ENCODE measurements at places on chromosomes 11 and 22. TPM values are rescaled to one million over a fixed set of nuclear protein-coding genes. Genes with fewer than 3 reads are reported as not detected.

The SLC25A17 gene
- 48.8 TPM for polyA plus RNA-seq

The ADM2 gene
- polyA plus RNA-seq: 4.8 TPM

The FOLH1 gene
- polyA plus RNA-seq: 21.4 TPM

The CPT1B gene
- 15.9 TPM for polyA plus RNA-seq

The GNAZ gene
- polyA plus RNA-seq: 4.7 TPM

The OR51I1 gene
- not detected for polyA plus RNA-seq

The LIF gene
- 1.6 TPM for polyA plus RNA-seq

The KRTAP5-8 gene
- 1.3 TPM for polyA plus RNA-seq

The ALDH3B1 gene
- polyA plus RNA-seq: 2.4 TPM

The PGA5 gene
- 0.37 TPM for polyA plus RNA-seq

The NCF4 gene
- 2.0 TPM for polyA plus RNA-seq

The RFPL2 gene
- polyA plus RNA-seq: 0.73 TPM

The P2RY2 gene
- 0.58 TPM for polyA plus RNA-seq

The IGSF22 gene
- polyA plus RNA-seq: 1.9 TPM

The GLB1L2 gene
- polyA plus RNA-seq: 24.7 TPM

The FXYD6 gene
- 114 TPM for polyA plus RNA-seq

GRCh38 chr11:84398017-84398626 is 1112.0 kb upstream of the CCDC90B start:
- DNase-seq: no peak

- no peak for DNase-seq
Measured at GRCh38 chr11:83054904-83055380, 16.8 kb downstream of the RAB30 start.

DNA sequence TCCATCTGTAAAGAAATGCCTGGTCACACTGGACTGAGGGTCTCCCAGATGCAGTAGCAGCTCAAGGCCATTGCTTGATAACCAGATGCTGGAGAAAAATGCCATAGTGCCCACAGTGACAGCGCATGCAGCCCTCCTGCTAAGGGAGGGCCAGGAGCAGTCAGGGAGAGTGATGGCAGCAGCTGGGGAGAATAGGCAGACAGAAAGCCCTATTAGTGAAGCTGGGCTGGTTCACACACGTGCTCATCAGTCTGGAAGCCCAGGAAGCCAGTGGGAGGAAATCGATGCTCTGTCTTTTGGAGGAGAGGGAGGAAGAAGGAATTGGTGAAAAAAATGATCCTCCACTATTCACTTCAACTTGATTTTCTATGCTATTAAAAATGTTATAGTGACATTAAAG is 82.9 kb downstream of the OSBP2 start:
- DNase-seq: no peak

DNA sequence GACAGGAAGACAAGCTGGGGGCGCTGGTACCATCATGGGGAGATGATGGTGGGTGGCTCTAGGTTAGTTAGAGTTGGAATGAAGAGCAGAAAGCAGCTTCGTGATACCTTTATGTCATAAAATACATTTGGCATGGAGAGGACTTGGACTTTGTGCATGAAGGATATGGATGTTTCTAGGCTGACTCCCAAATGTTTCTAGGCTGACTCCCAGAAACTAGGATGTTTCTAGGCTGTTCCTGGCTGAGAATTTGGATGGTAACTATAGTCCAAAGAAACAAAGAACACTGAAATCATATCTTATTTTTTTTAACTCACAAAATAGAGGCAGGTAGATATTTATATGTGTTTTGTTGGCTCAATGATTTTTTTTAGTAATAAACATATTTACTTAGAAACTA is 89.4 kb upstream of the VPREB1 start:
- DNase-seq: no peak

GRCh38 chr11:116773203-116774097 is 663 bp upstream of the BUD13 start:
- no peak for DNase-seq

DNA sequence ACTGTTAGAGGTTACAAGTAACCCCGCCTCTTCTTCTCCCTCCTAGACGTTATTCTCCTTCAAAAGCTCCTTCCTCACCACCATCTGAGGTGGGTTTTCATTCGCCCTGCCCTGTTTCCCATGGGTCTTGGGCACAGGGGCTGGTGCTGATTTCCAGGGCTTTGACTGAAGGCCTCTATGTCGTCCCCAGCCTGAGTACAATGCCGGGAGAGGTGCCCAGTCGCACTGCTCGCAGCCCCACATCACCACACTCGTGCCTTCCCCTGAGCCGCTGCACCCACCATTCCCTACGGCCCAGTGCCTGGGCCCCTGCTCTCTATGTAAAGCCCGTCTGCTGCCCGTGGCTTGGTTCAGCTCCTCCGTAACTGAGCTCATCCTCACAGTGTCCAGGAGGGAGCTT is 169.8 kb downstream of the DSCAML1 start:
- DNase-seq: no peak

DNA sequence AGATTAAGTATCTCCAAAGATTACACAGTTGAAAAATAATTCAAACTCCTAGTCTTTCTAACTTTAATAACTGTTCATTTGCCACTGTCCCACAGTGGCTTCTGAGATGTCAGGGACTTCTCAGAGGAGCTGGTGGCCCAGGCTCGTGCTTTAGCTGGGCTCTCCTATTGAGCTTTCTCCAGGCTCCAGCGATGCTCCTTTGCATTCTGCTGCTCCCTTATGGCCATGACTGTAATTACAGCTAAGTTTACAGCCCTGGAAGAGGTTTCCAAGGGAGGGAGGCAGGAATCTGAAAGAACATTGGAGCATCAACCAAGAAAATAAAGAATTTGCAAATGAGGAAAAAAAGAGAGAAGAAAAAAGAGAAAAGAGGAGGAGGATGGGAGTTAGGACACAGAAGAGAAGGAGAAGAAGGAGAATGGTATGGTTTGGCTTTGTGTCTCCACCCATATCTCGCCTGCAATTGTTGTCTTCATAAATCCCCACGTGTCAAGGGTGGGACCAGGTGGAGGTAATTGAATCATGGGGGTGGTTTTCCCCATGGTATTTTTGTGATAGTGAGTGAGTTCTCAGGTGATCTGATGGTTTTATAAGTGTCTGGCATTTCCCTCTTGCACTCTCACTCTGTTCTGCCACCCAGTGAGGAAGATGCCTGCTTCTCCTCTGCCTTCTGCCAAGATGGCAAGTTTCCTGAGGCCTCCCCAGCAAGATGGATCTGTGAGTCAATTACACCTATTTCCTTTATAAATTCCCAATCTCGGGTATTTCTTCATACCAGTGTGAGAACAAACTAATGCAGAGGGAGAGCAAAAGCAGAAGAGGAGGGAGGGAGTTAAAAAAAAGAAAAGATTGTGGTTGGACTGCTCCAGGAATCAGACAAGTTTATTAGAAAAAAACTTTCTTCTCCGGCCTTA is 857.0 kb downstream of the KCNA4 start:
- peak; percentile 42 for DNase-seq

DNA sequence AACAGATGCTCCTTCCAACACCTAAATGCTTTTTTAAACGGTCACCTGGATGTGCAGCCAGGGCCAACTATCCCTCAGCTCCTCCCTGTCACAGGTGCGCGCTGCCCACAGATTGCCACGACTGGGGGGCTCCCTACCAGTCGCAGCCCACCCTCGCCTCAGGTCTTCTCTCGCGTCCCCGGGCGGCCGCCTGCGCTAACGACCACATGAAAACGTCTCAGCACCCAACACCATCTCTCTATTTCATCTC is 469 bp downstream of the ZBED5 start:
- DNase-seq: no peak

GRCh38 chr11:83687787-83688186 is 401.6 kb upstream of the CCDC90B start:
- no peak for DNase-seq

GRCh38 chr22:28328756-28329155 is 350.9 kb downstream of the TTC28 start:
- no peak for DNase-seq

DNA sequence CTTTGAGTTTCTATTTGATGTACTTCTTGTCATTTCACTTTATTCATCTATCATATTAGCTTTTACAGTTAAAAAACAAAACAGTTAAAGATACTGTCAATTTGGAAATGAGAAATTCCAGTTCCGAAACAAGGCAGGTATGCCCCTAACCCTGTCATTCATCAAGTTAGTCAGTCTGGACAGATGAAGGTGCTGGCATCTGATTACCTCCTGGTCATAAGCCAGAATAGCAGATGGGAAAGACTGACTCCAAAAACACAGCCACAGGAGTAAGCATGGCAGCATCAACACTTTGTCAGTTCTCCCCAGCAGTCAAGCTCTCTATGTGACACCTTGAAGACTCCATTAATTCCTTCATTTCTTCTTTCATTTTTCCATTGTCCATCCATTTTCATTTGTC is 4.3 kb downstream of the LRRC51 start:
- no peak for DNase-seq

GRCh38 chr11:61367406-61367805 is 5.2 kb downstream of the TMEM138 start:
- DNase-seq: no peak

- DNase-seq: no peak
Measured at GRCh38 chr11:15927196-15927863, 429.0 kb downstream of the SOX6 start.

- no peak for DNase-seq
Measured at GRCh38 chr22:40716116-40716515, 36.8 kb downstream of the MCHR1 start.

DNA sequence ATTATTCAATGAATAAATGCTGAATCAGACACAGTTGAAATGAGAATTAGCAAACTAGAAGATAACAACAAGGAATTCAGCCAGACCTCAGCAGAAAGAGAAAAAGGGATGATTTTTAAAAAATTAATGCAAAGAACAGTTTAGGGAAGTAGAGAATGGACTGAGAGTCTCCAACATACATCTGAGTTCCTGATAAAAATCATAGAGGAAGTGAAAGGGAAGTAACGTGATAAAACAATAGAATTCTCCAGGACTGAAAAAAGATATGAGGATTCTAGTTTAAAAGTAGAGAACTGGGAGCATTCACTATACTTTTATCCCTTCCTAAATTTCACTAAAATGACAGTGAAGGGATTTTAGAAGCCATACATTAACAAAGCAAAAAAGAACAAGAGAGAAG is 592.0 kb downstream of the SOX6 start:
- no peak for DNase-seq

DNA sequence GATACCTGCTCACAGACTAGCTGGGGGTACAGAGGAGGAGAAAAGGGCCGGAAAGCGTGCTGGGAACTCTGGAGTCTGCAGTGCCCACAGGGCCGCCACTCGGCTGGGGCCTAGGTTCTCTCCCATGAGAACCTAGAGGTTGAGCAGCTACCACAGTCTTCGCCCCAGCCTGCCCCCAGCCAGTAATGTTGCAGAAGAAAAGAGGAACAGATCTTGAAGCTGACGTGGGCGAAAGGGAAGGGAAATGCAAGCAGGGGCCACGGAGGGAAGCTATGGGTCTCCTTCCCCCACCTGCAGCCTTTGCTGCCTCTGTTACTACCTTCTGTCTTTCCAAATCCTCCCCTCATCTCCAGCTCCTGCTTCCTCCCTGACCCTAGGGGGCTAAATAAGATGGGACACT is 28.8 kb upstream of the P2RY2 start:
- DNase-seq: no peak

GRCh38 chr11:66146074-66146473 is 76.0 kb downstream of the PACS1 start:
- no peak for DNase-seq

DNA sequence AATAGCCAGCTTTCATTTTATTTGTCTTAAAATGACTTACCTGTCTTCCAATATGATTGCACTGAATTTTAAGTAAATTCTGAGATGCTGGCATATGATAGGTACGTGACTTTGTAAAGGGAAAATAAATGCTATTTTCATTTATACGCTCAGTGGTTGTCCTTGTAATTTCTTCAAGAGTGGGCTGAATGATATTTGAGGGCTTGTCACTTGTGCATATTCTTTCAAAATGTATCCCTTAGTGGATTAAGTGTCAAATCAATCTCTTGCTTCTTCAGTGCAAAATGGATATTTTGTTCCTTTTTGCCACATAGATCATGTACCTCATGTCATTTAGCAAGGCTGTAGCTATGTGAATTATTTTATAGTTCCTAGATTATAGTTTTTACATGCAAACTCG is 56.9 kb downstream of the GAS2 start:
- DNase-seq: no peak

GRCh38 chr11:129999407-129999806 is 3.2 kb downstream of the PRDM10 start:
- no peak for DNase-seq

DNA sequence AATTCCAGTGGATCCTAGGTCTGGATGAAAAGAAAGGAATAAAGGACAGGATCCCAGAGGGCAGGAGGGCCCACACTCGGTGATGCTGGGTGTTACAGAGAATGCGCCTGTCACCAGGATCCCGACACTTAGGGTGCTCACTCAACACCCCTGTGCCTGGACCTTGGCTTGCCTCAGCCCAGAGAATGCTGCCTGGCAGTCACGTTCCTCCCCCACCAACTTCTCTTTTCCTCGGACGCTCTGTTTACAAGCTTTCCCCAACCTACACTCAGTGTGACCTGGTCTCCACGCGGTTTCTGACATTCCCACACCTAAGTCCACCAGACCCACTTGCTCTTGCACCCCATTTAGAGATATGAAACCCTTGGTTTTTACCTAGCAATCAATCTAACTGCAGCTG is 38.0 kb upstream of the ETS1 start:
- DNase-seq: no peak

DNA sequence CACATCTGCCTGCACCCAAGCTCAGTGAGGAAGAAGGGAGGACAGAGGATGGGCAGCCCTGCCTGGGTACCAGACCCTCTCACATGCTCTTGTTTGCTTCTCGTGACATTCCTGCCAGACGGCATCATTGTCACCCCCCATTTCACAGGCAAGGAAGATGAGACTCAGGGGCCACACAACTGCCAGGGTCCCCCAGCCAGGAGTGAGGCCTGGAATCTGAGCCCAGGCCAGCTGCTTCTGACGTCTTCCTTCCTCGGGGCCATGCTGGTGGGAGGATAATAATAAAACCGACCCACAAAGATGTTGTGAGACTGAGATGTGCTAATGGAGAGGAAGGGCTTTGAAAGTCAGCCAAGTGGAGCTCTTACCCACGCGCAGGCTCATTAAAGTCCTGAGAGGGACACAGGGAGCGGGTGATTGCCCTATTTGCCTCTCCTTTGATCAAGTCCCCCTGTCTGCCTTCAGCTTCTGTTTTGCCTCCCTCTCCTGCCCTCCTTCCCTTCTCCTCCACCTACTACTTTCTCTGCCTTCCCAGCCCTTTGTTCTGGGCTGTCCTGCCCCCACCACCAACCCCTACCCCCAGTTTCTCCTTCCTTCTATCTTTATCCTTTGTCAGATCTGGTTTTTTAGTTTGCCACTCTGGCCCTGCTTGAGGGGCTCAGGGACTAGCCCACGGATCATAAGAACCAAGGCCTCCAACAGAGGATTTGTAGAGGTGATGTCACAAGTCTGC is 62.7 kb downstream of the MCM5 start:
- no peak for DNase-seq

DNA sequence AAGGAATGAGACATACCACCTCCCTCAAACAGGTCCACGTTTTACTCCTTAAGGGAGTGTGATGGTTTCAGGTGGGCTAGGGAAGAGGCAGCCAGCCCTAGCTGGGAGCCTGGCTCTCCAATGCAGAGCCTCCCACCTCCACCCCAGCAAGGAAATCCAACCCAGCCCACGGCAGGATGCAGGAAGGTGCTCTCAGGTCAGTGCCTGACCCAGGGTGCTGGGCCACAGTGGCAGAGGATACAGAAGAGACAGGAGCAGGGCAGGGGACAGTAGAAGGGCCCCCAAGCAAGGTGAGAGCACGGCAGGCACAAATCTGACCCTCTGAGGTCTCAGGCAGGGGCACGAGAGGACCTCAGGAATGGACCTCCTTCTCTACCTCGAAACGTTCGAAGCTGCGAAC is 26.9 kb upstream of the CCND1 start:
- no peak for DNase-seq

Measured in left kidney (tissue), 8 donors.